ENCODE measurements at places on chromosomes 1 and 21.

GRCh38 chr1:119286587-119287181 lies 81.9 kb upstream of the HAO2 start:
- DNase-seq: no peak

- DNase-seq: no peak
Observed at GRCh38 chr21:40633048-40633447, 213.9 kb downstream of the DSCAM start.

GRCh38 chr1:246160905-246161304 lies 346.2 kb downstream of the SMYD3 start:
- DNase-seq: no peak

DNA sequence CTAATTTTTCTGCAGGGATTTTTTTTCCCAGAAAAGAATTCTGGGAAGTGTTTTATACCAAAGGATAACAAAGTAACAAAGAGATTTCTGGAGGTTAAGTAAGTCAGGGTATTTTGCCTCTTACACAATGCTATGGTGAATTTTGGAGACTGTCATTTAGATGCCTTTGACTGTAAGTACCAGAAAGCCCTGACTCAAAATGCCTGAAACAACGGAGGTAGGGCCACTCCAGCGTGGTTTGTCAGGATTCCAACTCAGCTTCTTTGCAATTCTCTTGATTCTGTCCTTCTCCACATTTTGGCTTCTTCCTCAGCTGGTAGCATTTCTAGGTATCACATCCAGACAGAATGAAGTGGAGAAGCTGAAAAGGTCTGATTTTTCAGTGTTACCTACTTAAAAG lies 106.5 kb downstream of the UCHL5 start:
- no peak for DNase-seq

- peak; percentile 94 for DNase-seq
Observed at GRCh38 chr21:15065392-15066122, 757 bp upstream of the NRIP1 start.

- DNase-seq: no peak
Observed at GRCh38 chr1:93219443-93219842, 38.9 kb downstream of the CCDC18 start.

- DNase-seq: no peak
Observed at GRCh38 chr21:42672699-42673458, 19.5 kb downstream of the PDE9A start.

DNA sequence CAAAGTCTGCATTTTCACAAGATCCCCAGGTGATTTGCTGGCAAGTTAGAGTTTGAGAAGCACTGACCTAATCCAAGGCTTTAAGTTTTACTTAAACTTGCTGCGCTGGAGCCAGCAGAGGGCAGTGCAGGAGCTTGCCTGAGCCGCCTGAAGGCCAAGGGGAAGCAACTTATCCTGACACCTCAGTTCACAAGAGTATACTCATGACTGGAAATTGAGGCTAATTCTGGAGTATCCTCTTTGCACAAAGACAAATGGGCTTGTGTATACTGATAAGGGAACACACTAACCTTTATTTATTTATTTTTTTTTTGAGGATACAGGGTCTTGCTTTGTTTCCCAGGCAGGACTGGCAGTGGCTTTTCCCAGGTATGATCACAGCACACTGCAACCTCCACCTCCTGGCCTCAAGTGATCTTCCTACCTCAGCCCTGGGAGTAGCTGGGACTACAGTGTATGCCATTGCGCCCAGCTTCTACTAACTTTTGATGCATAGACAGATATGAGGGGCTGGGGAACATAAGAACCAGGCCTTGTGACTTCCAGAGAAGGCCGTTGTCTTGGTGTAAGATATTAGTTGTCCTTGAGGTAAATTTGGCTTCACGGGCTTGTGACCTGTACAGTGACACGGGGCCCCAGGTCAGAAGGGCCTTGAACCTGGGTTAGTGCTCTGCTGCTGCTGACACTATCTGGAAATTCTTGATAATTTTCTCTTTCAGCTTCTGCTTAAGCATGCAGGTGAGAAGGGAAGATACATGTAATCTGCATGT lies 29.0 kb upstream of the SLAMF1 start:
- peak; percentile 76 for DNase-seq

- no peak for DNase-seq
Observed at GRCh38 chr1:20601129-20601825, 12.4 kb downstream of the CDA start.

GRCh38 chr1:206911064-206911663 lies 10.6 kb downstream of the FCMR start:
- DNase-seq: no peak

- no peak for DNase-seq
Observed at GRCh38 chr21:26842300-26842699, 2.9 kb downstream of the ADAMTS1 start.

Measured in Peyer's patch (tissue), 4 donors.